ENCODE measurements at places on chromosomes 2 and 18.

DNA sequence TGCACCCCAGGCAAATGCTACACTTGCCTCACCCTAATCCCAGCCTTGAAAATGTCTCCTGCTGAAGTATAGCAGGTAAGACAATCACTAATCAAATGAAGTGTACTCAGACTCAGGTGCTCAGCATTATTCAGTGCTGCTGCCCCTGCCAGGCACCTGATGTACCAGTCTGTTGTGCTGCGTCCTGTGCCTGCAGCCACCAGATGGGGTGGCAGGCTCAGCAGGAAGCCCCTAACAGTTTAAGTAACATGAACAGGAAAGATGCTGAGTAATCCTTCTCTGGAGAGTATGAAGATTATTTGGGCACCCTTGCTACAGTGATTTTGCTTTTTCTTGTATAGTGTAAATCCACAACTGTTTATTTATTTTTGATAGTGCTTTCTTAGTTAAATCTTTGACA lies 69.1 kb downstream of the TACR1 start:
- no peak for DNase-seq

GRCh38 chr18:54551590-54551989 lies 39.5 kb upstream of the DYNAP start:
- no peak for DNase-seq

- DNase-seq = no peak
Observed at GRCh38 chr2:52365946-52366345, 1334.0 kb upstream of the NRXN1 start.

- no peak for DNase-seq
Observed at GRCh38 chr2:138321458-138321857, 180.1 kb upstream of the SPOPL start.

GRCh38 chr2:57685032-57685431 lies 361.6 kb upstream of the VRK2 start:
- no peak for DNase-seq

- no peak for DNase-seq
Observed at GRCh38 chr18:12248926-12249720, 5.0 kb upstream of the CIDEA start.

- no peak for DNase-seq
Observed at GRCh38 chr2:195579776-195580555, 77.1 kb upstream of the SLC39A10 start.

DNA sequence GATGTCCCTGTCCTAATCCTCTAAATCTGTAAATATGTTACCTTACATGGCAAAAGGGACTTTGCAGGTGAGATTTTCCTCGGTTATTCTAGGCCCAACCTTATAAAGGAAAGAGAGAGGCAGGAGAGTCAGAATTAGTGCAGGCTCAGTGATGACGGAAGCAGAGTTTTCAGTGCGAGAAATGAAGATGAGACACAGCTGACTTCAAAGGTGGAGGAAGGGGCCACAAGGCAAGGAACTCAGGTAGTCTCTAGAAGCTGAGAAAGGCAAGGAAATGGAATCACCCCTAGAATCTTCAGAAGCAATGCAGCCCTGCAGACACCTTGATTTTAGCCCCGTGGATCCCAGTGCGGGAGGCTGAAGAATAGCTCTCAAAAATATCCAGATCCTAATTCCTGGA lies 7.2 kb upstream of the LCLAT1 start:
- no peak for DNase-seq

GRCh38 chr18:74598350-74599001 lies 806 bp downstream of the ZNF407 start:
- DNase-seq = peak; percentile 68

GRCh38 chr2:163157411-163157810 lies 318.8 kb upstream of the KCNH7 start:
- DNase-seq = no peak

All from stimulated activated CD8-positive, alpha-beta memory T cell treated with anti-CD3 and anti-CD28 coated beads, Interleukin-4, amount 100 ng/mL, for 24 hours (primary cell).